HFFc6 (cell line): ENCODE measurements at places on chromosomes 3 and 15. TPM values are rescaled to one million over a fixed set of nuclear protein-coding genes. Genes with fewer than 3 reads are reported as not detected.

Gene TICRR
- 3.2 to 5.0 TPM (median 4.9 TPM) in 3 replicates for total RNA-seq

Gene HRG
- total RNA-seq, result not detected in 3 replicates

Gene ACP3
- total RNA-seq, result not detected in 3 replicates

Gene IQCH
- total RNA-seq, result 1.7 to 2.0 TPM (median 1.9 TPM) in 3 replicates

Gene CNTN3
- 10.6 to 12.6 TPM (median 10.6 TPM) in 3 replicates for total RNA-seq

Gene POLQ
- total RNA-seq, result 3.8 and 5.9 TPM in 2 replicates

Gene CYP19A1
- total RNA-seq, result not detected in 2 replicates

Gene SRGAP3
- total RNA-seq, result 0.74 to 1.4 TPM (median 1.3 TPM) in 3 replicates

Gene PLS1
- total RNA-seq, result 0.64 to 2.0 TPM (median 1.2 TPM) in 3 replicates

Gene DENND6A
- total RNA-seq, result 7.2 to 9.7 TPM (median 9.6 TPM) in 3 replicates

DNA sequence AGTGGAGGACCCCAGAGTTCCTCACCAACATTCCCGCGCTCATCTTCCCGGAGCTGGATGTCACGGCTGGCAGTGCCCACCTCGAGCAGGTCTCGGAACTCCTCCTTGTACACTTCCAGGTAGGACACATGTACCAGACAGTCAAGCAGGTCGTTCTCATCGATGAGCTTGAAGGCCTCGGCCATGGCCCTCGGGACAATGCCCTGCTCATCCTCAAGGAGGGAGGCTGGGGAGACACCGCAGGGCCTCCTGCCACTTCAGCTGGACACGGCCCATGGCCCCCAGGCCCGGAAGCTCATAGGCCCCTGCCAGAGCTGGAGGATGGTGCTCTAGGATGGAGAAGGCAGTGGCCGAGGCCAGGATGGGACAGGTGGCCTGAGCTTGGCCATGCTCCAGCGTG is 5.6 kb downstream of the KIF7 start:
- no peak overlapping the region for H3K4me3 ChIP-seq
- H3K4me1 ChIP-seq, result peaks cover 18% of the 10 kb centered on the region
- H3K27me3 ChIP-seq, result peaks cover 7% of the 10 kb centered on the region
- peaks cover 15% of the 10 kb centered on the region for H3K36me3 ChIP-seq
- no peak overlapping the region for H3K27ac ChIP-seq

DNA sequence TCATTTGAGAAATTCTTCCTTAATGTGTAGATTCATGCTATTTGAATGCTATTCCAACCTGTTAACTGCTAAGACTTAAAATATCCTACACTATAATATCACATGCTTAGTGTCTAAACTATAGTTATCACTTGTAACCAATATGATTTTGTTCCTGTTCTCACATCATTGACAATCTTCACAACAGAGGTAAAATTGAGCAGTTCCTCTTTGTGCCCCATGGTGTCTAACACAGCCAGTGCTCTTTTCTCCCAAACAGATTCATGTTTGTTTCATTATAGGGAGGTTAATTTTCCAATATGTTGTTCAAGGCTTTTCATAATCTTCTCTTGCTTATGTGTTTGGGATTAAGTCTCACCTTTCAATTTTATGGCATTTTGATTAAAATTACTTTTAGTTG is 591.1 kb downstream of the ZPLD1 start:
- no peaks in the 10 kb centered on the region for H3K27me3 ChIP-seq
- H3K27ac ChIP-seq, result no peak overlapping the region
- H3K36me3 ChIP-seq, result no peaks in the 10 kb centered on the region
- no peaks in the 10 kb centered on the region for H3K4me1 ChIP-seq
- DNase-seq, result no peak

DNA sequence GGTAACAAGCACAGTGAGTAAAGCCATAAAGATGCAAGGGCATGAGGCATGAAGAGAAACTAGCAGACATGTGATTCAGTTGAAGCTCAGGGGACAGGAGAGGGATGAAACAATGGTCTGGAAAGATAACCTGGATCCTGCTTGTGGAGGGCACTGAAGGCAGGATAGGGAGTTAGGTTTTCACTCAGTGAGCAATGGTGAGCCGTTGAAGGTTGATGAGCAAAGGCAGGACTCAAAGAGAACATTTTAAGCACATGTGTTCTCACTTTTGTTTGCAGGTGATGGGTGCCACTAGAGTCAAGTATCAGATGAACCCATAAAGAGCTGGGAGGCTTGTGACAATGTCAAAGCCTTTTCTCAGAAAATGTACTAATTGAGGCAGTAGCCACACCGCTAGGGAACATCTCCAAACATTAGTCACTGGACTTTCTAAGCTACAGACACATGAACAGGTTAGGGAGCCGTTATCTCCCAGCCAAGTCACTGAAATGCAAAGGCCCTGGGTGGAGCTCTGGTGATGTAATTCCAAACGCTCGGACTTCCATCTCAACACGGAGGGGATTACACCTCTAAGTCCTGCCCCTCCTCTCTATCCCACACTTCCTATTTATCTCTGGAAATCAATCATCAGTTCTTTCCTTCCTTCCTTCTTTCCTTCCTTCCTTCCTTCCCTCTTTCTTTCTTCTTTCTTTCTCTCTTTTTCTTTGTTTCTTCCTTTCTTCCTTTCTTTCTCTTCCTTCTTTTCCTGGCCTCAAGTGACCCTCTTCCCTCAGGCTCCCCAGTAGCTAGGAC is 22.7 kb downstream of the KLHL6 start:
- DNase-seq, result no peak
- no peak overlapping the region for H3K27ac ChIP-seq
- peaks cover 24% of the 10 kb centered on the region for H3K27me3 ChIP-seq
- H3K4me1 ChIP-seq, result peaks cover 22% of the 10 kb centered on the region
- no peaks in the 10 kb centered on the region for H3K36me3 ChIP-seq

GRCh38 chr3:154304116-154304786 is 20.0 kb downstream of the DHX36 start:
- DNase-seq, result peak; percentile 49
- no peaks in the 10 kb centered on the region for H3K27me3 ChIP-seq
- H3K4me1 ChIP-seq, result peaks cover 21% of the 10 kb centered on the region
- H3K4me3 ChIP-seq, result no peak overlapping the region
- peaks cover 34% of the 10 kb centered on the region for H3K36me3 ChIP-seq

DNA sequence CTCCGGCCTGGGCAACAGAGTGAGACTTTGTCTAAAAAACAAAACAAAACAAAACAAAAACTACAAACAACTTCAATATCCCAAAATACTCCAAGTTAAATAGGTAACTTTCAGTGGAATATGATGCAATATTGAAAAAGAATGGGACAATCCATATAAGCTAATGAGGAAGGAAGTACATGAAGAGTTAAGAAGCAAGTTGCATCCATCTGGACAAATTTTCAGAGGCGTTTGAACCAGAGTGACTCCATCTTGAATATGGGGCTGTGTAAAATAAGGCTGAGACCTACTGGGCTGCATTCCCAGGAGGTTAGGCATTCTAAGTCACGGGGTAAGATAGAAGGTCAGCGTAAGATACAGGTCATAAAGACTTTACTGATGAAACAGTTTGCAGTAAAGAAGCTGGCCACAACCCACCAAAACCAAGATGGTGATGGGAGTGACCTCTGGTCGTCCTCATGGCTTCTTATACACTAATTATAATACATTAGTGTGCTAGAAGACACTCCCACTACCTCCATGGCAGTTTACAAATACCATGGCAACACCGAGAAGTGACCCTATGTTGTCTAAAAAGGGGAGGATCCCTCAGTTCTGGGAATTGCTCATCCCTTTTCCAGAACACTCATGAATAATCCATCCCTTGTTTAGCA is 58.1 kb upstream of the LCTL start:
- no peak for DNase-seq
- H3K4me1 ChIP-seq, result peaks cover 23% of the 10 kb centered on the region
- H3K27me3 ChIP-seq, result peaks cover 10% of the 10 kb centered on the region
- no peak overlapping the region for H3K27ac ChIP-seq

GRCh38 chr3:15356176-15356575 is 23.8 kb upstream of the SH3BP5 start:
- DNase-seq, result peak; percentile 35
- H3K4me1 ChIP-seq, result peaks cover 16% of the 10 kb centered on the region

- peaks cover 47% of the 10 kb centered on the region for H3K4me1 ChIP-seq
- H3K36me3 ChIP-seq, result peaks cover 18% of the 10 kb centered on the region
- DNase-seq, result peak; percentile 21
- no peak overlapping the region; the same call in 1 of the 2 replicates for H3K27ac ChIP-seq
- H3K27me3 ChIP-seq, result no peaks in the 10 kb centered on the region
- peak overlapping the region; percentile 4; the same call in 1 of the 2 replicates for H3K4me3 ChIP-seq
Measured at GRCh38 chr3:125245521-125245920, 33.0 kb upstream of the SLC12A8 start.

GRCh38 chr15:69583626-69584025 is 131.0 kb downstream of the RPLP1 start:
- no peaks in the 10 kb centered on the region for H3K36me3 ChIP-seq
- no peak overlapping the region for H3K27ac ChIP-seq
- DNase-seq, result no peak
- H3K27me3 ChIP-seq, result peaks cover 40% of the 10 kb centered on the region
- no peak overlapping the region for H3K4me3 ChIP-seq

GRCh38 chr3:160259589-160259988 is 34.4 kb downstream of the C3orf80 start:
- H3K4me1 ChIP-seq, result peaks cover 9% of the 10 kb centered on the region
- no peak for DNase-seq
- H3K27ac ChIP-seq, result no peak overlapping the region
- H3K36me3 ChIP-seq, result 0 out of 2 replicates have a peak, but pooled peaks cover 4% of the 10 kb centered on the region

DNA sequence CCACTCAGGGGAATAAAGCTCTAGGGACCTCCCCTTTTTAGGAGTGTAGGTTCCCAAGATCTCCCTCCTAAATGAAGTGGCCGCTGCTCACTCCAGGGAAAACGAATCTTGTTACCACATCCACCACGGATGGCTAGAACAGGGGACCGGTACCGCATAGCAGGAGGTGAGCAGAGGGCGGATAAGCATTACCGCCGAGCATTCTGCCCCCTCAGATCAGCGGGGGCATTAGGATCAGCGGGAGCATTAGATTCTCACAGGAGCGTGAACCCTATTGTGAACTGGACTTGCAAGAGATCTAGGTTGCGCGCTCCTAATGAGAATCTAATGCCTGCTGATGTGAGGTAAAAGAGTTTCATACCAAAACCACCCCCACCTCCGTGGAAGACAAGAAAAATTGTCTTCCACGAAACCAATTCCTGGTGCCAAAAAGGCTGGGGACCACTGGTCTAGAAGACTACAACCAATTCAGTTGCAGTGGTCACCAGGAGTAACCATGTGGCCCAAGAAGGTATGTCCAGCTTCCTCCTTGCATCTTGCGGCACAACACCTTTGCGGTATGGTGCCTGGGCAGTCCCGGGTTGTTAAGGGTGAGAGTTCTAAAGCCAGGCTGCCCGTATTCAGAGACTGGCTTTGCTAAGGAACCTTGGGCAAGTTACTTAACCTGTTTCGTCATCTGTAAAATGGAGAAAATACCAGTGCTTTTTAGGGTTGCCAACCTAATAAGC is 1.1 kb upstream of the SS18L2 start:
- DNase-seq, result no peak
- no peaks in the 10 kb centered on the region; the same call in none of the 2 replicates for H3K27me3 ChIP-seq
- H3K4me3 ChIP-seq, result peak overlapping the region; percentile 95
- H3K36me3 ChIP-seq, result peaks cover 12% of the 10 kb centered on the region; the same call in 1 of the 2 replicates

- DNase-seq, result no peak
- no peak overlapping the region for H3K27ac ChIP-seq
- H3K27me3 ChIP-seq, result no peaks in the 10 kb centered on the region
- no peaks in the 10 kb centered on the region for H3K36me3 ChIP-seq
- no peak overlapping the region for H3K4me3 ChIP-seq
- no peaks in the 10 kb centered on the region for H3K4me1 ChIP-seq
Measured at GRCh38 chr3:61066800-61067199, 184.5 kb downstream of the FHIT start.

- no peaks in the 10 kb centered on the region; the same call in 1 of the 2 replicates for H3K36me3 ChIP-seq
- H3K4me3 ChIP-seq, result no peak overlapping the region
- no peak overlapping the region for H3K27ac ChIP-seq
- no peak for DNase-seq
- H3K27me3 ChIP-seq, result peaks cover 44% of the 10 kb centered on the region
- peaks cover 8% of the 10 kb centered on the region for H3K4me1 ChIP-seq
Measured at GRCh38 chr3:123351501-123351900, 97.4 kb downstream of the ADCY5 start.

DNA sequence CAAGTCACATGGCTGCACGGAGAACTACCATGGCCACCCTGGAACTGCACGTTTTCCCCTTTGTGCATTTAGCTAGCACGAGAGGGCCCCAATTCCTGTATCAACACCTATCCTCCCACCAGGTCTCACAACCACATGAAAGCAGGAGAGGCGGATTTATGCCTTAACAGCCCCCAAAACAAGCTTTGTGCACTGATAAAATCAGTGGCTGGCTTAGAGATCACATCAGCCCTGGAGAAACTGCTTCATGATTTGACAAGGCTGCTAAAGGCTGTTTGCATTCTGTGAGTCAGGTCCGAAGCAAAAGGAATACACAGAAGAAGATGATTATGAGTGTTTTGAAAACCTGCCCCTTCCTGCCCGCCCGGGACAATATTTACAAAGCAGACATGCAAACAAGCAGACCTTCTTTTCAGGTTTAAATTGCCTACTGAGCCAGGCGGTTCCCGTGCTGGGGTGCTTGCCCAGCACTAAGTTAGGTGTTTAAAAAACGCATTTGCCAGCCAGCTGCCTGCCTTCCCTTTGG is 25.9 kb downstream of the CEMIP start:
- peaks cover 3% of the 10 kb centered on the region; the same call in 1 of the 2 replicates for H3K36me3 ChIP-seq
- peaks cover 9% of the 10 kb centered on the region for H3K27me3 ChIP-seq
- H3K4me1 ChIP-seq, result peaks cover 8% of the 10 kb centered on the region; the same call in 1 of the 2 replicates
- H3K27ac ChIP-seq, result no peak overlapping the region

GRCh38 chr3:142963516-142964448 is at the start of gene PAQR9:
Gene PAQR9 (minus strand): TSS chr3:142963674. CDS start chr3:142963336, 338 bp downstream.
- peaks cover 6% of the 10 kb centered on the region; the same call in 1 of the 2 replicates for H3K36me3 ChIP-seq
- peaks cover 24% of the 10 kb centered on the region for H3K4me1 ChIP-seq
- peak within 1 kb of the TSS; percentile 63; the same call in 1 of the 2 replicates for H3K27ac ChIP-seq
- H3K4me3 ChIP-seq, result peak within 1 kb of the TSS; percentile 83
- no peak for DNase-seq
- peaks cover 42% of the 10 kb centered on the region for H3K27me3 ChIP-seq

DNA sequence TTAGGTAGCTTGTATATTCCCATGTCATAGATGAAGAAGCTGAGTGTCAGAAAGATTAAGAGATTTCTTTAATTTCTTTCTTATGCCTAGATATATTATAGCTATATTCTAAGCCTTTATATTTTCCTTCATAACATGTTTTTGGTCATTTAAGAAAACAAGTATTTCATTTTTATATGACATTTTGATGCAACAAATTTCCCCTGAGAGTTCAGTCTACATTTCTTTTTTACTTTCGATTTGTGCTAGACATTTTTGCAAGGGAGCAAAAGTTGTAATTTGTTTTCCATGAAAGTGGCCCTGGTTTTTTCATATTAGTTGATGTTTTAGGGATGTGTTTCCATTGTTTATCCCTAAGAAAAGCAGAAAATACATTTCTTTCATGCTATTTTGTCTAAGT is 344.9 kb downstream of the NLGN1 start:
- peaks cover 96% of the 10 kb centered on the region for H3K4me1 ChIP-seq
- peaks cover 21% of the 10 kb centered on the region for H3K36me3 ChIP-seq
- H3K27ac ChIP-seq, result peak overlapping the region; percentile 94
- H3K4me3 ChIP-seq, result peak overlapping the region; percentile 86
- no peak for DNase-seq

GRCh38 chr3:101391413-101391950 is 71.1 kb upstream of the IMPG2 start:
- peaks cover 55% of the 10 kb centered on the region for H3K36me3 ChIP-seq
- no peak overlapping the region for H3K4me3 ChIP-seq
- H3K27ac ChIP-seq, result no peak overlapping the region
- H3K27me3 ChIP-seq, result no peaks in the 10 kb centered on the region
- DNase-seq, result no peak

- H3K36me3 ChIP-seq, result no peaks in the 10 kb centered on the region
- no peaks in the 10 kb centered on the region for H3K4me1 ChIP-seq
- DNase-seq, result no peak
- H3K27me3 ChIP-seq, result peaks cover 2% of the 10 kb centered on the region; the same call in 1 of the 2 replicates
- no peak overlapping the region for H3K4me3 ChIP-seq
- no peak overlapping the region for H3K27ac ChIP-seq
Measured at GRCh38 chr3:153892126-153892525, 229.1 kb upstream of the ARHGEF26 start.

GRCh38 chr3:8954938-8955763 is 8.1 kb downstream of the RAD18 start:
- H3K4me1 ChIP-seq, result peaks cover 96% of the 10 kb centered on the region
- H3K4me3 ChIP-seq, result no peak overlapping the region; the same call in 1 of the 2 replicates
- peak; percentile 82 for DNase-seq
- H3K27ac ChIP-seq, result peak overlapping the region; percentile 68
- H3K36me3 ChIP-seq, result peaks cover 51% of the 10 kb centered on the region
